SK-N-SH (cell line): ENCODE measurements at places on chromosomes 1 and 21.
A peak's percentile ranks its signal among the peaks of the same experiment; 100 is the strongest.

DNA sequence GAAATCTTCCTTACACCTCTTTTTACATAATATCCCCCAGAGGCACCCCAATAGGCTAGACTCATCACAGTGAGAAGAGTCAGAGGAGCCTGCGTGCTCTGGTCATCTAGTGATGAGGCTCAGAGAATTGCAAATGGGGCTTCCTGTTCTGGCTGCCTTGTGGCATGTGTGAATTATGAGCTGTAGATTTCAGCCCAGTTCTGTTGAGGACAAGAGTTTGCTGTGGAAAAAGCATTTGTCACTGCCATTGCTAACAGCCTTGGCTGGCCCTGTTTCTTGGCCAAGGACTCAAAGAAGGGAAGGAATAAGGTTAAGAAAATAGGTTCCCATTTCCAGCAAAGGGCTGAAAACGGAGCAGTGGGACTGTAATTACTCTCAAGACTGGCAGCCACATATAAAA is 30.7 kb downstream of the MRAP start:
- DNase-seq, result no peak

- DNase-seq, result no peak
These were observed 16.1 kb downstream of the ATAD3B start for GRCh38 chr1:1487701-1488100.

DNA sequence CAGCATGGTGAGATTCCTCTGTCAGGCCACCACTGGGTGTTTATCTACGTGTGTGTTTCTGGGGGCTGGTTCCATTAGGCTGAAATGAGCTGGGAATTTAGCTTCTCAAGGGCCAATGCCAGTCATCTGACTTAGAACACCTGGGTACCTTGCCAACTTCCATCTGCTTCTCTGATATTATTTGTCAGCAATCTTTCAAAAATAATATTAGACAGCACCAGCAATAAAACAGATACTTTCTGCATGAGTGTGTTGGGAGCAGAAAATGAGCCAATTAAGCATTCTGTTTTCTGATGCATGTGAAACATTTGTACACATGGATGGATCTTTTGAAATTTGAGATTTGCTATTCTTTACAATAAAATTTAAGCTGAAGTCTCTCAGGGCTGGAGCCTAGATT is 124.1 kb downstream of the RYR2 start:
- no peak for DNase-seq

GRCh38 chr1:82472489-82473131 is 671.9 kb downstream of the ADGRL2 start:
- no peak for DNase-seq

DNA sequence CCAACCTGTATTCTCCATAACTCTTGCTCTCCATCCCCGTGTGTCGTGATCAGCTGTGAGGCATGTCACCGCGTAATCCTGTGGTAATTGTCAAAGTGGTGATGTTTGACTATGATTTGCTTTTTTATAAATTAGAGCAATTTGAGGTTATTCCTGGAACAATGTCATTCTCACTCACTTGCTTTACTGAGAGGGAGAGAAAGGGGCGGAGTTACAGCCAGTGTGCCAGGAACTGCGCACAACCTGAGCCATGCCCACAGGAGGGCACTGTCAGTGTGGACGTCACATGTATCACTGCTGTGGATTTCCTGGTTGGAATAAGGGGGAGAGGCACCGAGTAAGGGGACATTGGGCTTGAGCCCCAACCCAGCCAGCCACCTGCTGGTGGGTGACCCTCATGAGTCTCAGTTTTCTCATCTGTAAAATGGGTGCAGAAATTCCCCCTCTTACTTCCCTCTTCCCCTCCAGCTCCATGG is 6.9 kb downstream of the ADGRB2 start:
- peak; percentile 55 for DNase-seq

DNA sequence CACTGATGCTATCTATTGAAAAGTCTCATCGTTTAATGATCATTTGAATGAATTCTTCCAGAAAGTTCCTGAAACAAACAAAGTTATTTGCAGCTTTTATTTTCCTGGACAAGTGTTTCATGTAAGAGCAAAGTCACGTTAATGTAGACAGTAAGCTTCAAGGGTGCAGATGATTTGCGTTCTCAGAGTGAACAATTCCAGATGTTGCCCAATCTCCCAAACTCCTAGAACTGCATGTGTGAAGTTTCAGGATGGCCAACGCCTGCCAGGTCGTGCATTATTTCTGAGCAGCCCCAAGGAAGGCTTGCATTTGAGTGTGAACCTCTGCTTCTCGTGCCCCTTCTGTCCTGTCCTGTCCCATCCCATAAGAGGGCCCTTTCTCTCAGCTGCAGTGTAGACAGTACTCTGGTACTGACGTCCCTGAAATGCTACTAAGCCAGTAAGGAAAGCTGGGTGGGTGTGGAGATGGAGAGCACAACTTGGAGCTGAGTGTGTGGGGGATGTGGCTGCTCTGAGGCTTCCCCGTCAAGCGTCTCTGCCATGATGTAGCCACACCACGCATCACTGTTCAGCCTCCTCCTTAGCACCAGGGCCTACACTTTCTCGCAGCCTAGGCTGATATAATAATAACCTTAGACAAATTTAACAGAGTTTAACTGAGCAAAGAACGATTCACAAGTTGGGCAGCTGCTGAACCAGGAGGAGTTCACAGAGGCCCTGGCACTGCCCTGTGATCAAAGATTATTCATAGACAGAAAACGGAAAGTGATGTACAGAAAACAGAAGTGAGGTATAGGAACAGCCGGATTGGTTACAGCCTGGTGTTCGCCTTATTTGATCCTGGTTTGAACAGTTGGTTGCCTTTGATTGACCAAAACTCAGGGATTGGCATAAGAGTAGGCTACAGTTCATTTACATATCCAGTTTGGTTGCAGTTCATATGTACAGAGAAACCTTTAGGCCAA is 50.4 kb downstream of the RHOU start:
- DNase-seq, result no peak
